Caki2 (cell line): ENCODE measurements at places on chromosomes 1 and 21.

DNA sequence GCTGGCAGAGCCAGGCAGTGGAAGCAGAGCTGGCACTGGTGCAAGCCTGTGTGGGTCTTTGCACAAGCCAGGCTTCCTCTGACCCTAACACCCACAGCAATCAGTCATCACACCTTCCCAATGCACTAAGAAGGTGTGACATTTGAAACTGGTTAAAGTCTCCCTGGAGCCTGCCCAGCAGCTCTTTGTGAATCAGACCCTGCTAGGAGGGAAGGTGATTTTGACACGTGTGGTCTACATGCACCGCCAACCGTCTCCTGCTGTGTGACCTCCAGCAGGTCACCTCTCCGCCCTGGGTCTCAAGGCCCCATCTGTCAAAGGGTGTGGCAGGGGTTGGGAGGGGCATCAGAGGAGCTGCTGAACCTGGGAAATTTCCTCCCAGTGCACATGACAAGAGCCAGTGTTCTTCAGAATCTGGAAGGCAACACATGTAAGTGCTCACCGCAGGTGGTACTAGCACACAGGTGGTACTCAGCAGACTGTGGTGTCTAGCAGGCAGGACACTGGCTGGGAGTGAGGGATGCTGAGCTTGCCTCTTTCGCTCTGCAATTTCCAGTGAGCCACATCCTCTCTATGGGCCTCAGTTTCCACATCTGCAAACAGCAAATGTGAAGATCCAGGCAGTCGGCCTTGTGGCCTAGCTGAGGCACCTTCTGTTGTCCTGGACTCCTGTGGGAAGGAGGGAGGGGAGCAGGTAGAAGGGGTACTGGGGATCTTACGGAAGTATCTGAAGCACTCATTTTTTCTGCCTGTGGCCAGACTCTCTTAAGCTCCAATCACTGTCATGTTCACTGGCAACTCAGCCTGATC lies 123.2 kb downstream of the DMRTB1 start:
- DNase-seq: peak; percentile 55

DNA sequence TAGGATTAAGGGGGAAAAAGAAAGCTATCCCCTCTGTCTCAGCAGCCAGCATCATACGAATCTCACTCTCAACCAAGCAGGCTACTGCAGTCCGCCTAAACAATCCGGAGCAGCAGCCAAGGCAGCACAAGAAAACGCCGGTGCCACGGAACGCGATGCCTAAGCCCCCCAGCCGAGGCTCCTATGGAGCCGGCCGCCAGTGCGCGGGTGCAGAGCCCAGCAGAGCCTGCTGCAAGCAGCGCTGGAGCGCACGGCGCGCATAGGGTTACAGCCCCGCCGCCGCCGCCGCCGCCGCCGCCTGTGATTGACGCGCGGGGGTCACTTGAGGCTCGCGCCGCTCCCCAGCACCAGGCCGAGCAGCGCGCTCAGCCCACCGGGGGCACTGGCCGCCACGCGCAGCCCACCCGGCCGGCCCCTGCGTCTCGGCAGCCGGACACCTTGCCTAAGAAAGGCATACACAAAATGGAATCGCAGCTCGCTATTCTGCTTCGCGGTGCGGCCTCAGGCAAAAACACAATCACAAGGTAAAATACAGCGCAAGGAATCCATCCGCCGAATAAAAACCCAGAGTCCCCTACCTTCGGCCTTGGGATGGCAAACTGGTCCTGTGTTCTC lies 780 bp downstream of the HIVEP3 start:
- peak; percentile 41 for DNase-seq

GRCh38 chr21:41992576-41992975 lies 17.6 kb downstream of the ZBTB21 start:
- DNase-seq: no peak

- no peak for DNase-seq
Observed at GRCh38 chr1:66711420-66711819, 40.8 kb upstream of the DYNLT5 start.

DNA sequence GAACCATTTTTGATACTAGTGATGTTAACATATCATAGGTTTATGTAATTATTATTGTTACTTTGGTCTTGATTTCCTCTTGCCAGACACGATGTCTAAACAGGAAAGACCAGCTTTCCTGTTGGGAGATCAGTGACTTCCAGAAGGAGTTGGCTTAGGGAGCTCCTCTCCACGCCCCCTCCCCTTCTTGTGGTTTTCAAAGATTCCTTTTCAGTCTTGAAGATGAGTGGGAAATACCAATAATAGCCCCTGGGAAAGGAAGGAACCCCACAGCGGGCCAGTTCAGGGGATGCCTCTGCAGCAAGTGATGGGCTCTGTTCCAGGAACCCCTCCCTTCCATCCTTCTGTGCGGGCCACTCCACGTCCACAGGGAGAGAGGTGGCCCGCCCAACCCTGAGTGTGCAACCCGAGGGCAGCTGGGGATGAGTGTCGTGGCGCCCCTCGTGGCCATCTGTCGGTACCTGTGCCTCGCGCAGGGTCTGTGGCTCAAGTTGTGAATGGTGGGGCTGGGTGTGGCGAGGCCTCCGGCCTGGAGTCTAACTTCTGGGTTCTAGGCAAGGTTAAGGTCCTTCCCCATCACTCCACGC lies 65.7 kb downstream of the TLR5 start:
- DNase-seq: no peak

DNA sequence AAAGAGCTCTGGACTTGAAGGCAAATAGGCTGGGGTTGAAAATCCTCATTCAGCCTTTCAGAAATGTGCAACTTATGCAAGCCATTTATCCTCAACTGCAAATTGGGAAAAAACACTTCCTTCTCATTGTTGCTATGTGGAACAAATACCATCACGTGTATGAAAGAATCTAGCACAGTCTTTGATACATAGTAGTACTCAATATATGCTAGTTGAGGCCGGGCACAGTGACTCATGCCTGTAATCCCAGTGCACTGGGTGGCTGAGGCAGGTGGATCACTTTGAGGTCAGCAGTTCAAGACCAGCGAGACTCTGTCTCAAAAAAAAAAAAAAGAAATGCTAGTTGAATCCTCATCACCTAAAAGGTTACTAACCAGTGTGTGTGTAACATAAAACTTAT lies 8.2 kb downstream of the PI4KB start:
- DNase-seq: no peak

DNA sequence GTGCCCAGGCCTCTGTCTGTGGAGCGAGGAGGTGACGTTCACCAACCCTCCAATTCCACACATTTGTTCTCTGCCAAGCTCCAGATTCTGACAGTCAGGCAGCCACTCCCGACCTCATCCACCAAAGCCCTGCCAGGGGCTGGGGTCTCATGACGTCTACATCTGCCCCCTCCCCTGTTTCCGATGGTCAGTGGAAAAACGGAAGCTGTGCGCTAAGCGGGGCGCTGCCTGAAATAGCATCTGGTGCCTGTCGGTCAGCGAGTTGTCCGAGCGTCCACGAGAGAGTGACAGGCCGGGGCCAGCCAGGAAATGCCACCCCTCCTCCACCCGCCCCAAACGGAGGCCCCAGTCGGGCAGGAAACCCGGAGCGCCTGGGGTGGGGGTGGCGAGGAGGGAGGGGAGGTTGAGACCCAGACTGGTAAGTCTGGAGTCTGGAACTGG lies 3.2 kb upstream of the TAL1 start:
- no peak for DNase-seq

- DNase-seq: no peak
Observed at GRCh38 chr21:31133243-31133830, 95.1 kb upstream of the KRTAP19-8 start.

DNA sequence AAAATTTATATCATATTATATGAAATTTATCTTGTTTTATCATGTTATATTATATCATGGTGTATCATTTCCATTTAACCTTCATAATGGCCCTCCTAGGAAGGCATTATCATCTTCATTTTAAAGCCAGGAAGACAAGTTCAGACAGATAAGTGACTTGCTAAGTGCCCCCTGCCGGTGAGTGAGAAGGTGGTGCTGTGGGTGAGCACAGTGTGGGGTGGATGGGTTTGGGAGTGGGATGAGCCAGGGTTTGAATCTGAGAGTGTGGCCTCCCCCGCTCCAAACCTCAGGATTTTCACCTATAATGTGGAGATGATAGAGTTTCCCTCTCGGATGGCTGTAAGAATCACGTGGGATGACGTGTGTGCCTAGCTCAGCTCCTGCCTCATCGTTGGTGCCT lies 108.7 kb upstream of the IGSF21 start:
- DNase-seq: no peak

DNA sequence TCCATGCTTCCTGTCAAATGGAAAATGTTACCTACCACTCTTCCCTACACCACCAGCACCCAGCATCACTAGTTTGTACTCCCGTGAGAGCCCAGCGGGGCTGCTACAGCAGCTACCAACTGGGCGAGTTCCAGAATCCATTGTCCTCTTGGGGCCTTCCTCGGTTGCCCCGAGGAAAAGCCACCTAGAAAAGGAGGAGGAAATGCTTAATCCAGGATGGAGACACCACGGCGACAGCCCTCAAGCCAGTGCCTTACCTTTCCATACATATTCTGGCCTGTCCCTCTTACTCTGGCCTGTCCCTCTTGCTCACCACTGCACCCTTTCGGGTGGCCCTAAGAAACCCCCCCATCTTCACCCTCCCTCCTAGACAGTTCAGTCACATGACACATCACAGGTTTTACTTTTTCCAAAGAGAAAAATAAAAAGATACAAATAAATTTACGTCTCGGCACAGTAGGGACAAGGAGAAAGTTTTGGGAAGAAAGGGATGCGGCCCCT lies 478 bp downstream of the RIT1 start:
- DNase-seq: peak; percentile 59

GRCh38 chr21:25508364-25508763 lies 98.9 kb downstream of the MRPL39 start:
- DNase-seq: no peak

- no peak for DNase-seq
Observed at GRCh38 chr1:175884369-175884768, 141.0 kb upstream of the TNR start.

DNA sequence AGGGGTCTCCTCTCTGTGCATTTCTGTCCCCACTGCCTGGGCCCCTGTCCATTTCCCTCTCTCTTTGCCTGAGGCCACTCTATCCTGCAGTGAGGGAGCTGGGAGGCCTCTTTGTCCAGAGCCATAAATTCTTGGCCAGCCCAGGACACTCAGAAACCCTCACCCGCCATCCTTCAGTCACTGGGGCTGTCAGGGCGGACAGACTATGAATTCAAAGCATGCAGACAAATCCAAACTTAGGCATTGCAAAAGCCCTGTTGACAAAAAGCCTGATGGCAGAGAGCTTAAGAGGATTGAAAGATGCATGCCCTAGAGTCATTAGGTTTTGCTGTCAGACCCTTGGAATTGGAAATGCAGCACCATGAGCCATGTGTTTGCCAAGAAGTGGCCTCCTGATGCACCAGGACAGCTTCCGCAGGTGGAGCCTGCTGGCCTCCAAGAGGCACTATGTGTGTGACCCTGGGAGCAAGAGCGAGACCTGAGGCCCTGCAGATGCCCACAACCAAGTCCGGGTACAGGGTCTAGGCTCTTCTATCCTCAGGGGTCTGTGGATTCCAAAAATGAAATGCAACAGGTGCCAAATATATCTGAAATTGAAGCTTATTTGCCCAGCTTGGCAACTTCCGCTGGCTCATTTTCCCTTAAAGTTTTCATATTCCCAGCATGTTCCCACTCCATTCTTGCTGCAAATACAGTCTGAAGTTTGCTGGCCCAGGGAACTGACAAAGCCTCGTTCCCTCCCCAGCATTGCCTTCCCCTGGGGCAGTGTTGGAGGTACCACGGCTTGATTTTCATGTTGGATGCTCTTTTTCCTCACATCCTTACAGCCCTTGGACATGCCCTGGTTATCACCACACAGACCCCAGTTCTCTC lies 177.9 kb downstream of the PGBD5 start:
- no peak for DNase-seq

DNA sequence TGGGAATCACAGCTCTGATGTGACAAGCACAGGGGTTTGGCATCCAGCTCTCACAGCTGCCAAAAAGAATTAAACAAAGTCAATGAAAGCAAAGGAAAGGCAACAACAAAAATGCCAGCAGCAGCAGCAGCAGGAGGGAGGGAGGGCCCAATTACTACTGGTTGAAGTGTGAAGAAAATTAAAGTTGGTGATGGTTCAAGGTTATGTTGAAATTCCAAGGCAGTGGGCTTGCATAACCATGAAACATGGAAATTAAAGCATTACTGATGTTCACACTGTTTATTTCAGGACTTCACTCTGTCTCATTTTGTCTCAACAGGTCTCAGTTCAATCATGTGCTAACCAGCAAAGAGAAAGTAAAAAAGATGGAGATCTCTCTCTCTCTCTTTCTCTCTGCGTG lies 220.3 kb upstream of the LYPLAL1 start:
- DNase-seq: no peak

DNA sequence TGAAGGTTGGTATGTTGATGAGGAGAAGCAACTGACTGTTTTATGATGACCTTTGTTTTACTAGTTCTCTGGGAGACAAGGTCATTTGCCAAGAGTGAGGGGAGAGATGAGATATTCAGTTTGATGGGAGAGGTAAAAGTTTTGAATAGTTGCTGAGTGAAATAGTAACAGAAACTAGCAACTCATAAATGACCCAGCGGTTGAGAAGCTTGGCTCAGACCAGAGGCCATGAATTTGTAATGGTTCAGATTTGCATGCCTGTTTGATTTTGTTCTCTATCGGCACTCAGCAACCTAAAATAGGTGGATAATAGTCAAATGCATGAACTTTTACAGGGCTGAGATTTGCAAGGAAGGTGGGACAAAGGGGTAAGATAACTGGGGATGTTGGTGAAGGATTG lies 6.6 kb downstream of the CCDC30 start:
- no peak for DNase-seq

GRCh38 chr1:223738465-223739365 lies 26.4 kb downstream of the CAPN2 start:
- DNase-seq: peak; percentile 89

DNA sequence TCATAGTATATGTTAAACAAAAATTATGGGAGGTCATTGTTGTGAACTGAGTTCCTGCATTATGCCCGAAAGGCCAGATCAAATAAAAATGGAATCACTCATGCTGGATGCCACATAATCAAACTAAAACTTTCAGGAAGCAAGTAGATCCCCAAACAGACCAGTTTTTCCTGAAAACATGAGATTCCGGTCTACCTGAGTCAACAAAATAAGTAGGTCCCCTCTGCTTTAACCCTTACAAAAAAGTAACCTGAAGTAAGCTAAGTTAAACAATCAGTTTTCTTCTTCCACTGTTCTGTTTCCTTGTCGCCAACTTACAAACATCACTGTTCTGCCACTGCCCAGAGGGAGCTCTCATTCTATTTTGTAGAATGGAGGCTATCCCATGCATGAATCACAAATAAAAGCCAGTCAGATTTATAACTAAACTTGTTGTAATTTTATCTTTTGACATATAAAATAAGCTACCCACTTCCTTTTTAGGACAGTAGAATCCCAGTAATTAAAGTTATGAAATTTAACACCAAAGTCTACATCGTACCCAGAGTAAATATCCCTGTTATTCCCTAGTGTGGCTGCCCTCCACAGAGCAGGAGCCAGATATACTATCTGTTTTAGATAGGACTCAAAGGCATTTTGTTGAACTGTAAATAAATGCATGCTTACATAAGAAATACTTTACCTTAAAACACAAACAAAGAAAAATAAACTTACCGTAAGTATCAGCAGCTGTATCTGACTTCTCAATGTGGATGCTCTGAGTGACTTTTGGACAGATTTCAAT lies 149.4 kb downstream of the TIAM1 start:
- no peak for DNase-seq
